Central memory CD8-positive, alpha-beta T cell (primary cell): ENCODE measurements at places on chromosomes 13 and 19.

- peak; percentile 23 for DNase-seq
Observed at GRCh38 chr19:19406878-19407632, 1.6 kb downstream of the GATAD2A start.

- DNase-seq = no peak
Observed at GRCh38 chr13:65679240-65679639, 1550.9 kb downstream of the PCDH9 start.

DNA sequence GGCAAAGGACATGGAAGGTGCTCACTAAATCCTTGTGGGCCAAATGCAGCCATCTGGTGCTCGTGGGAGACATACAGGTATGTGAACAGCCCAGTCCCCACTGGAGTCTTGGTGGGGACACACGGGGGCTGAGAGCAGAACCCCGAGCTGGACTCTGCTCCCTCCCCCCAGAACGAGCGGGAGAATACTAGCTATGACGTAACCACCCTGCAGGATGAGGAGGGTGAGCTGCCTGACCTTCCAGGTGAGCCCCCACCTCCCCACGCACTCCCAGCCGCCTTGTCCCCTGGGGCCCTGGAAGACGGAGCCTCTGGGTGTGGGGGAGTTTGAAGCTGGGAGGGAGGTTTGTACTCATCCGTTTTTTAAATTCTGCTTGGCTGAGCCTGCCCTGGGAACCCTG lies 13.5 kb upstream of the EBI3 start:
- no peak for DNase-seq

DNA sequence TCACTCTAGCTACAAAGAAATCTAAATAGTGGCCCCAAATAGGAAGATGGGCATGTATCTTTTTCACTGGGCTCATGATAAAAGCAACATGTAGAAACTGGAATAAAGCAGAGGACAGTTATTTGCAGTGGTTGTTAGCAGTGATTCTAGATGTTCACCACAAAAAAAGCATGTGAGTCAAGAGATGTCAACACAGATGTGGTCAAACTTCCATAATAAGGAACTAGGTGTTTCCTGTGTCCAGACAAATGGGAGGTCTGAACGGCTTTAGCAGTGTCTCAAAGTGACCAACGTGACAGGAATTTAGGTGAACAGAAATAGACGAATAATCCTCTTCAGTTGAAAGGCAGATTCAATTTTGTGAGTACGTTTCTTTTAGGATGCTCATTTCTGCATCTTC lies 162.7 kb downstream of the TBC1D4 start:
- no peak for DNase-seq

GRCh38 chr19:40995355-40995754 lies 4.3 kb downstream of the CYP2B6 start:
- no peak for DNase-seq

DNA sequence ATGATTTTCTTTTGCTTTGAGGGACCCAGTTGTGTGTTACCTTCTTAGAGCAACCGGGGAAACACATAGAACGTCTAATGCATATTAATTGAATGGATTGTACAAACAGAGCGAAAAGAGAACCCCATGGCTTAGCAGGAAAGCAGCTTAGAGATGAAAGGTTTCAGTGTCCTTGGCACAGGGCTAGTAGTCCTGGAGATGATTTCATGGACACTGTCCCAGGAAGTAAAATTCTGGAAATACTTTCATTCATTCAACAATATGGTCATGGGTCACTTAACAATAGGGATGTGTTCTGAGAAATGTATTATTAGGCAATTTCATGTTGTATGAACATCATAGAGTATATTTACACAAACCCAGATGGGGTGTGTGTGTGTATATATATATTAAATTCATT lies 9.7 kb upstream of the FUT2 start:
- DNase-seq = no peak

- DNase-seq = no peak
Observed at GRCh38 chr19:17680230-17680722, 7.9 kb downstream of the UNC13A start.

DNA sequence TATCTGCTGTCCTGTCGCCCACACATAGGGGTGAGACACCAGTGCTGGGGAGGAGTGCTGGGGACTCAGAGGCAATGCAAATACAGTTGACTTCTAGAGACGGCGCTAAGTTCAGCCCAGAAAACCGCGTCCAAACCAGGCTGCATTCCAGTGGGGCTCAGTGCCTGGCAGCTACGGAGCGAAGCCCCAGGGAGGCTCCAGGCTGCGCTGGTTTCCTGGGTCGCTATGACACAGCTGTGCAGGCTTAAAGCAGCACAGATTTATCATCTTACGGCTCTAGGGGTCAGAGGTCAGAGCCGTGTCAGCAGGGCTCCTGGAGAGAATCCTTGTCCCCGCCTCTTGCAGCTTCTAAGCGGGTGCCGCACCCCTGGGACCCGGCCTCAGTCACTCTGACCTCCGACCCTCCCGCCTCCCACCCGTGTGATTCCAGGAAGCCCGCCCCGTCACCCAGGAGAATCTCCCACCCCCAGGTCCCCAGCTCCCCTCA lies 61.6 kb downstream of the ANKRD10 start:
- DNase-seq = no peak

- DNase-seq = no peak
Observed at GRCh38 chr19:45809643-45810159, 5.4 kb downstream of the RSPH6A start.

DNA sequence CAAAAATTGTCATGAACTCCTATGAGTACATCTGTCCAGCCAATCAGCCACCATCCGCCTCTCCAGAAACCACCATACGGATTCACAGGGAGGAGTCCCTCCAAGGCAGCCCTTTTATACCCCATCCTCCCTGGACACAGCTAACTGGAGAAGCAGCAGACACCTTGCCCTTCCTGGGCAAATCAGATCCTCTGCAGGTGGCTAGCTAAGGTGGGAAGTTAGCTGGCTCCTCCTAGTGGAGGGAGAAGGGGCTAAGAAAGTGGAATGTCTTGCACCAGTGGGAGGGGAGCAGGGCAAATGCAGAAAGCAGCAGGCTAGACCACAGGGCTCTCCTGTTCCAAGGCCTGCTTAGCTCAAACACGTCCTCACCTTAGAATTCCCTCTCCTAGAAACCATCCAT lies 46.2 kb upstream of the UQCRFS1 start:
- no peak for DNase-seq

DNA sequence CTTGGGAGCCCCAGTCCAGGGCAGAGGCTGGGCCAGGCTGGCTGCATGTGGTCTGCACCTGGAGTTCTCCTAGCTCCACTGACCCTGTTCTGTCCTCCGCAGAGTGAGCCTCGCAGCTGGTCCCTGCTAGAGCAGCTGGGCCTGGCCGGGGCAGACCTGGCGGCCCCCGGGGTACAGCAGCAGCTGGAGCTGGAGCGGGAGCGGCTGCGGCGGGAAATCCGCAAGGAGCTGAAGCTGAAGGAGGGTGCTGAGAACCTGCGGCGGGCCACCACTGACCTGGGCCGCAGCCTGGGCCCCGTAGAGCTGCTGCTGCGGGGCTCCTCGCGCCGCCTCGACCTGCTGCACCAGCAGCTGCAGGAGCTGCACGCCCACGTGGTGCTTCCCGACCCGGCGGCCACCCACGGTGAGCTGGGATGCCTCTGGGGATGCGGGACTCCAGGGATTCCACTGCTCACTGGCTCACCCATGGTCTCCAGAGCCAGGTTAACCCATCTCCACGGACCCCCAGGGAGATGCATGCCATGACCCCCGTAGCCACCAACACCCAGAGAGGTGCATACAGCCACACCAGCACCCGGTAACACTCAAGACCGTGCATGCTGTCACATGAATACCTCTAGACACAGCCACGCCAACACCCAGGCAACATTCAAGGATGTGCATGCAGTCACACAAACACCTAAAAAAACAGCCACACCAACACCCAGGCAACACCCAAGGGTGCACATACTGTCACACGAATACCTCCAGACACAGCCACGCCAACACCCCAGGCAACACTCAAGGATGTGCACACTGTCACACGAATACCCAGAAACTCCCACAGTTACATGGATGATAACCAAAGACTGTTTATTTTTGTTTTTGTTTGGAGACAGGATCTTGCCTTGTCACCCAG lies 8.2 kb downstream of the PKN1 start:
- no peak for DNase-seq

GRCh38 chr13:95703576-95703975 lies 26.6 kb downstream of the DNAJC3 start:
- DNase-seq = no peak

GRCh38 chr19:32866061-32866460 lies 3.5 kb downstream of the SLC7A9 start:
- DNase-seq = no peak

GRCh38 chr13:74111901-74112824 lies 22.0 kb downstream of the KLF12 start:
- no peak for DNase-seq

GRCh38 chr19:18137657-18138339 lies 15.2 kb upstream of the PIK3R2 start:
- DNase-seq = no peak

DNA sequence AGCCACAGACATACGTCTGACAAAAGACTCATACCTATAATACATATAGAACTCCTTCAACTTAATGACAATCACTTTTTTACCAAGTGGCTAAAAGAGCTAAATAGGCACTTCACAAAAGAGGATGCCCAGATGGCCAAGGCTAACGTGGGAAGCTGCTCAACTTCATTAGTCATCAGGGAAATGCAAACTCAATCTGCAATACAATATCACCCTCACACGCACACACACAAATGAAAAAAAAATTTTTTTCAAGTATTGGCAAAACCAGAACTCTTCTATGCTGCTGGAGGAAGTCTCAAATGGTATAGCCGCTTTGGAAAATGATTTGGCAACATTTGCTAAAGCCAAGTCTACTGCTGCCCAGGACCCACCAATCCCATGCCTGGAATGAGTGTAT lies 14.6 kb upstream of the DNMT1 start:
- no peak for DNase-seq

GRCh38 chr13:35866801-35867200 lies 264.4 kb downstream of the DCLK1 start:
- no peak for DNase-seq

- DNase-seq = no peak
Observed at GRCh38 chr13:49409008-49409407, 34.9 kb downstream of the CAB39L start.

GRCh38 chr19:30168760-30169159 lies 203.4 kb upstream of the ZNF536 start:
- no peak for DNase-seq

DNA sequence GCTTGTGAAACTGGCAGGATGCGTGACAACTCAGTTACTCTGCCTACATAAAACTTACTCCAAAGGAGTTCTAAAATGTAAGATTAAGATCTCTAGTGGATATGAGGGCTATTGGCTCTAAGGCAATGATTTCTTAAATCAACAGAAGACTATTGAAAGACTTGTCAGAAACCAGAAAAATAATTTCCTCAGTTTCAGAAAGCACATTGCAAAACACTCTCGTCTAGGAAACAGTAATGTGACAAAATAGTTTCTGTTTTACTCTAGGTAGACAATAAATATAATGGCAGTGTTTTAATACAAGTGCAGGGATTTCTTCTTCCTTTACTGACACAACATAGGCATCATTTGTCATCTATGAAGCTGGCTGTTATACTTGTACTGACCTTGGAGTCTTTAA lies 230.1 kb downstream of the KCTD12 start:
- no peak for DNase-seq

DNA sequence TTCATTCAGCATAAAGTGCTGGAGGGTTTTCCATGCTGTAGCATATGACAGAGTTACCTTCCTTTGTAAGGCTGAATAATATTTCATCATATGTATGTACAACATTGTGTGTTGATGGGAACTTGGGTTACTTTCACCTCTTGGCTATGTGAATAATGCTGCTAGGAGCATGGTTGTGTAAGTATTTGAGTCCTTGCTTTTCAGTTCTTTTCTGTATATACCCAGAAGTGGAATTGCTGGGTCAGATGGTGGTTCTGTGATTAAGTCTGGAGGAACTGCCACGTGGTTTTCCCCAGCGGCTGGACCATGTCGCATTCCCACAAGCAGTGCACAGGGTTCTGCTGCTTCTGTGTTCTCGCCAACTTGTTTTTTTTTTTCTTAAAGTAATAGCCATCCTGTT lies 101.2 kb upstream of the TEX29 start:
- DNase-seq = no peak

DNA sequence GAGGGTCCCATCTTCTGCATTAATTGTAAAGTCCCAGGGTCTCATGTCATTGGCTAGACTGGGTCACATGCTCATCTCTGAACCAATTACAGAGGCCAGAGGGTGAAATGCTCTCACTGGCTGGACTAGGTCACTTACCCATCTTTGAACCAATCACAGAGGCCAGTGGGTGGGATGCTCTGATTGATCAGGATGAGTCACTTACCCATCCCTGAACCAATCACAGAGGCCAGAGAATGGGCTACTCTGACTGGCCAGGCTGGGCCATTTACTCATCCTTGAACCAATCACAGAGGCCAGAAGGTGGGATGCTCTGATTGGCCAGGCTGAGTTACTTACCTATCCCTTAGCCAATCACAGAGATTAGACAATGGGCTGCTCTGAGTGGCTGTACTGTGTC lies 5.3 kb downstream of the MISP start:
- no peak for DNase-seq

GRCh38 chr19:33606556-33606955 lies 15.2 kb upstream of the CHST8 start:
- DNase-seq = no peak

DNA sequence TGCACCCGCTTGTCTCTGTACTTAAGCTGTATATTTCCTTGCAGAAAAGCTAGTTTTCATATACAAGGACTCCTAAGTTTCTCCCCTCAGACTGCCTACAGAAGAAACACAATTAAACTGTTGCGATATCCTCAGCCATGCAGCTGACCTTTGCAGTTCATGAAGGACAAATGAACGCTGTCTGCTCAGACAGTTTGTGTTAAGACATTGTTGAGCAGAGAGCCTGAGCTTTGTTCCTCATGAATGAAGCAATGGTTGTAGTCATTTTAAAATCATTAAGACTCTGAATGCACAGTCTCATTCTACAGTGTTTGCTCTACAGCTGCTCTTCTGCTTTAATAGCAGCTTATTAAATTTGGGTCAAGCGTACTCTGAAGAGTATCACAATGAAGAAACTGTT lies 23.2 kb upstream of the MAB21L1 start:
- DNase-seq = no peak

GRCh38 chr19:295687-296370 lies 4.6 kb upstream of the PLPP2 start:
- no peak for DNase-seq

DNA sequence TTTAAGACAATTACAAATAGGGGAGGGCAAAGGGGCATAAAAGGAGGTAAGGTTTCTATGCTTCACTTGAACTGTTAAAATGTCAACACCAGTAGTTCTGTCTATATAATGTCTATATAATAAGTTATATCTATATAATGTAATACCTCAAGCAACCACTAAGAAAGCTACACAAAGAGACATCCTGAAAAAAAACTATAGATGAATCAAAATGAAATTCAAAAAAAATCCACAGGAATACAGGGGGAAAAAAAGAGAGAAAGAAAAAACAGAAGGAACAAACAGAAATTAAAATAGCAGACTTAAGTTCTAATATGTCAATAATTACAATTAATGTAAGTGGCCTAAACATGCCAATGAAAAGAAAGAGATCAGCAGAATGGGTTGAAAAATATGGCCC lies 186.0 kb downstream of the KCTD15 start:
- DNase-seq = no peak
